T-helper 9 cell (primary cell): ENCODE measurements at places on chromosomes 1 and 21.

GRCh38 chr1:215543191-215543606, 23.9 kb upstream of the KCTD3 start:
- DNase-seq, result no peak

GRCh38 chr1:3244927-3245315, 175.9 kb downstream of the PRDM16 start:
- no peak for DNase-seq

DNA sequence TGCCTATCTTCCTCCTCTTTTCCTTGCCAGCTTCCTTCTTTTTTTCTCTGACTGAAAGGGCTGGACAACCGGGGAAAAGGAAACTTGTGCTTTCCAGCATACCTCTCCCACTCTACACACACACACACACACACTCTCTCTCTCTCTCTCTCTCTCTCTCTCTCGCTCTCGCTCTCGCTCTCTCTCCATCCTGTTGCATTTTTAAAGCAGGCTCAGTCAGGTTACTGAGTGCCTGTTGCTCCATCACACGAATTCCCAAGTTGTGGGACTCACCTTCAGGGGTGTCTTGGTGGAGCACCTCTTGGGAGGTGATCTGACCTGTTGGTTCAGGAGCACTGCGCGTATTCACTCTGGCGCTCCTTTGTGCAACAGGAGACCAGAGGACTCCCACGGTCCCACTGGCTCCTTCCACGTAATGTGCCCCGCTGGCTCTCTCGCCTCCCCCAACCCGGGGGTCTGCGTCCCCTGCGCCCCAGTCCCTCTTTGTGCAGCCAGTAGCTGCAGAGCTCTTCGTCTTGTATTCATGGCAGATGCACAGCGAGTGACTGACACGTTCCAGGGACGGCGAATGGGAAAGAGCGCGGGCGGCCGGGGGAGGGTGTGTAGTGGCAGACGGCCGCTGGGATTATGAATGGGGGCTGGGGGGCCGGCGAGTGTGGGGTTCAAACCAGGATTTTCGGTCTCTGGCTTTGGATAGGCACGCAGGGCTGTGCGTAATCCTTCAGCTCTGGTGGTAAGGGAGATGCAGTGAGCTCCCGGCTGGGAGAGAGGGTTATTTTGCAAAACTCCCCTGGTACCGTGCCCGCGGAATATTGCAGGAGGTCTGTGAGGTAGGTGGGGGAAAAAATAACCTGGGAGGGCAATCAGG, 660 bp upstream of the PDE4B start:
- no peak for DNase-seq

DNA sequence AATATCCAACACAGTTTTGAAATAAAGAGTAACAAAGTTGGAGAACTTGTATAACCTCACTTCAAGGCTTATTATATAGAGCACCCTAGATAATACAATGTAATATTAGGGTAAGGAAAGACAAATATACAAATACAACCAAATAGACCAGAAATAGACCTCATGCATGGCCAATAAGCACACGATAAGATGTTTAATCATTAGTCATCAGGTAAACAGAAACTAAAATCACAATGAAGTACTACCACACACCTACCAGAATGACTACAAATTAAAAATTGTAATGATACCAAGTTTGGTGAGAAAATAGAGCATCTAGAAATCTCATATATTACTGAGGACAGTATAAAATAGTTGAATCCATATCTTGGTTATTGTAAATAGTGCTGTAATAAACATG, 20.3 kb upstream of the CTTNBP2NL start:
- DNase-seq, result no peak

DNA sequence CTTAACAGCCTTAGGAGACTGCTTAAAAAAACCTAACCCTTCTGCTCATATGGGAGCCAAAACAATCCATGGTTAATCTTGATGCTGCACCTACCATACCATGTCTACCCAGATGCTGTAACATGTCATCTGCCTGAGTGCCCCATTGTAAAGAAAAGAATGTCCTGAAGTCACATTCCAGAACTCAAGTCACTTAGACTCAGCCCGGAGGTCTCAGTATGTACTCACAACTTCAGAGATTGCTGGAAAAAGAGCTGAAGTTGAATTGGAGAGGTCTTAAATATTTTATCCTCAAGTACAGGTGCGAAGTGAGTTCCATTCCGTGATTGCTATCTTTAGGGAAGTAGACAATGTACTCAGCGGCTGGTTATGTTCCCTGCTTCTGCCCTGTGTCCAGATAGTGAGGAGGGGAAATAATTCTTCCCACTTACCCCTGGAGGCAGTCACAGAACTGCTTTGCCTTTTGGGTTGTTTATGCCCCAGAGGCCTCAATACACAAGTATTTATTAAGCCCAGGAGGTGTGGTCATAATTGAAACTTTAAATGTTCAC, 57.5 kb upstream of the HOOK1 start:
- no peak for DNase-seq

DNA sequence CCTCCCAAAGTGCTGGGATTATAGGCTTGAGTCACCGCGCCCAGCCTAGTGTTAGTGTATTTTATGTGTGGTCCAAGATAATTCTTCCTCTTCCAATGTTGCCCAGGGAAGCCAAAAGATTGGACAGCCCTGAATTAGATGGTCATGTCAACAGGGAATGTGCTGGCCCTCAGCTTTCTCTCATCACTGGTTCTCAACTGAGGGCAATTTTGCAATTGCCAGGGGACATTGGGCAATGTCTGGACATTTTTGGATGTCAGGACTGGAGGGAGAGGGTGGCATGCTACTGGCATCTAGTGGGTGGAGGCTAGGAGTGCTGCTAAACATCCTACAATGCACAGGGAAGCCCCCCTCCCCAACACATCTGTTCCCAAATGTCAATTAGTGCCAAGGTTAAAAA, 95.0 kb downstream of the LAMC2 start:
- no peak for DNase-seq

DNA sequence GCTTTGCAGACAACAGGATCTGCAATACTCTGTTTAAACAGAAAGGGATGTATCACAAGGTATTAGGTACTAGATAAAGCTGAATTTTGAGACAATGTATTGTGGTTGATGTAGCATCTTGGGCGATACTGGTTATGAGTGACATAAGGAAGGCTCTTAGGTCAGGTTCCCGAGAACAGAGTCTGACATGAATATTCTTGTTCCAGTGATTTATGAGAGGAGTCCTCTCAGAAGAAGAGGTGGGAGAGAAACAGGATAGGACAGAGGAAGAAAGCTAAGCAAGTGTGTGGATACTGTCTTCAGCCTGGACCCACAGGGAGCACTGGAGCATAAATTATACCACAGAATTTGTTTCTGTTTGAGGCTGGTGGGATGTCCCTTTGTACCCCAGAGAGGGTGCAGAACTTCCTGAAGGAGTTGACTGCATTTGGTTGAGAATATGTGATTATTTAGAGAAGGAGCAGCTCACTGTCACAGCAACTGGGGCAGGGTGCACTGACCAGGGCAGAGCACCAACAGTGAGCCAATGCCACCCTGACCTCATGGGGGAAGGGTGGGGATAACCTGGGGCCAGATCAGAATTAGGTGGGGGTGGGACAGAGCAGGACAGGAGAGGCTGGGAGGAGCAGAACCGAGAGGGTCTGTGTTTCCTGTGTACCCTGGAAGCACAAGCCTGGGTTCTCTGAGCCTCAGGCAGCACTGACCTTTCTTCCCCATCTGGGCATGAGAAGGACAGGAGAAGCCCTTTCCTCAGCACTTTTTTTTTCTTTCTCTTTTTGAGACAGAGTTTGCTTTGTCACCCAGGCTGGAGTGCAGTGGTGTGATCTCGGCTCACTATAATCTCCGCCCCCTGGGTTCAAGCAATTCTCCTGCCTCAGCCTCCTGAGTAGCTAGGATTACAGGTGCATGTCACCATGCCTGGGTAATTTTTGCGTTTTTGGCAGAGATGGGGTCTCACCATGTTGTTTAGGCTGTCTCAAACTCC, 36.3 kb upstream of the SLC6A9 start:
- DNase-seq, result no peak

DNA sequence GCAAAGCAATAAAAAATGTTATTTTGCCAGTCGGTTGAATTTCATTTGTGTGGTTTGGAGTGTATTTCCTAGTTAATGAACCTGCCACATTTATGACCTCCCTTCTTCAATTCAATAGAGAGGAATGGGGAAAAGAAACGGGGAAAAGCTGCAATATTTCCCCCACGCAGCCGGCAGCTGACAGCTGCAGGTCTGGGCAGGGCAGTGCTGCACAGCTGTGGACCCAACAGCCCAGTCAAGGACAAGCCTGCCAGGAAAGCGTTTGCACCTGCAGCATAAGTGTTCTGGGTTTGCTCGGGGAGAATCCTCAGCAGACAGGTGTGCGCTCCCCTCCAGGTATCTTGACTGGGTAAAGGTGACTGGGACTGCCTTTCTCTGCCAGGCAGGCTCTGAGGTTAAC, 53.4 kb downstream of the FBXO2 start:
- DNase-seq, result no peak

- DNase-seq, result no peak
Observed at GRCh38 chr1:36135330-36135667, 10.3 kb upstream of the COL8A2 start.

DNA sequence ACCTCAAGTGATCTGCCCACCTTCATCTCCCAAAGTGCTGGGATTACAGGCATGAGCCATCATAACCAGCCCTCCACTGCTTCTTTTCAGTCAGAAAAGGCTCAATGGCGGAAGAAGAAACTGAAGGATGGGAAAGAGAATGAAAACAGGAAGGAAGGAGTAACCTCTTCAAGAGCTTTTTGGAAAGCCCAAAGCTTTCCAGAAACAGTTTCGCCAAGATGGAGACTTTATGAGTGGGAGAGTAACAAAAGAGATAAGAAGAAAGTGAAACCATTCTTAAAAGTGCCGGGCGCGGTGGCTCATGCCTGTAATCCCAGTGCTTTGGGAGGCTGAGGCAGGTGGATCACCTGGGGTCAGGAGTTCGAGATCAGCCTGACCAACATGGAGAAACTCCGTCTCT, 62.7 kb upstream of the NBL1 start:
- DNase-seq, result no peak

GRCh38 chr1:224539971-224540370, 76.1 kb upstream of the CNIH3 start:
- DNase-seq, result no peak

DNA sequence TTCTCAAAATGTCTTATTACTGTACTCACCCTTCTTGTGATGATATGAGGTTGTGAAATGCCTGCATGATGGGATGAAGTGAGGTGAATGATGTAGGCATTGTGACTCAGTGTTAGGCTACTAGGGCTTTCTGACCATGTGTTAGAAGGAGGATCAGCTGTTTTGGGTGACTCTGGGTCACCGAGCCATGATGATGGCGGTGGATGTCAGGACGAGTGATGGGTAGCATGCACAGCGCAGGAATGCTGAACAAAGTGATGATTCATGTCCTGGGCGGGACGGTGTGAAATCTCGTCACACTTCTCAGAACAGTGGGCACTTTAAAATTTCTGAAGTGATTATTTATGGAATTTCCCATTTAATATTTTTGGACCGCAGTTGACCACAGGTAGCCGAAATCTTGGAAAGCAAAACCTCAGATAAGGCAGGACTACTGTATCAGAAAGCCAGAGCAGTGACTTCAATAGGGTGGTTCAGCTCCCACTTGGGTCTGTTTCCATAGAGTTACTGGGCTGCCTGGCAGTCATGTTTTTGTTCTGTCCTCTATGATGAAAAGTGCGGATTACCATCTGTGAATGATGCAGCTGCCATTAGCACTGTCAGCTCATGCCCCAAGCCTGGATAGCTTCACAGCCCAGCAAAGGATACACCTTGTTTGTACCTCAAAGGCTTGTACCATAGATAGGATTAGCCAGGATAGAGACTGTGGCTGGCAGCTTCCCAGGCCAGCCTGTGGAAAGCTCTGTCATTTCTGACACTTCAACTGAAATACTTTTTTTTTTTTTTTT, 26.6 kb downstream of the IL6R start:
- DNase-seq, result no peak

DNA sequence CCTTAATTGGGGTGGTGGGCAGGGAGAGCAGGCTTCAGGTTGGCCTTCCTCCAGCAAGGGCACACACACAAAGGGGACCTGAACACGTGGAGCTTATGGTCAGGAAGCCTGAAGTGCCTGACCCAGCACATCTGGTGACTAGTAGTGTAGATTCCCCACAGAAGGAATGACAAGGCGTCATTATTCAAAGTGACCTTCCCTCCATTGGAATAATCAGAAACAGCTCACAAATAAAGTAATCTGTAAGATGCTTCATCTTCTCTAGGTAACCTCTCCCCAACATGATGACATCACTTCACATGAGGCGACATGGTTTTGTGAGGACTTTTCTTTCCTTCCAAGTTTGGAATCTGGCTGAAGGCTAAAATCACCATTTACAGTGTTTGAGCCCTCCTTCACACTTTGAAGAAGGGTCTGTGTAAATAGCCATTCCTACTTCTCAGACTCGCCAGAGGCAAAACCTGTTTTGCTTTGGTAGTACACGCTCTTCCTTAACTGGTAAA, 32.8 kb upstream of the ERG start:
- DNase-seq, result no peak

GRCh38 chr1:1374589-1374928, 448 bp downstream of the AURKAIP1 start:
- DNase-seq, result no peak

DNA sequence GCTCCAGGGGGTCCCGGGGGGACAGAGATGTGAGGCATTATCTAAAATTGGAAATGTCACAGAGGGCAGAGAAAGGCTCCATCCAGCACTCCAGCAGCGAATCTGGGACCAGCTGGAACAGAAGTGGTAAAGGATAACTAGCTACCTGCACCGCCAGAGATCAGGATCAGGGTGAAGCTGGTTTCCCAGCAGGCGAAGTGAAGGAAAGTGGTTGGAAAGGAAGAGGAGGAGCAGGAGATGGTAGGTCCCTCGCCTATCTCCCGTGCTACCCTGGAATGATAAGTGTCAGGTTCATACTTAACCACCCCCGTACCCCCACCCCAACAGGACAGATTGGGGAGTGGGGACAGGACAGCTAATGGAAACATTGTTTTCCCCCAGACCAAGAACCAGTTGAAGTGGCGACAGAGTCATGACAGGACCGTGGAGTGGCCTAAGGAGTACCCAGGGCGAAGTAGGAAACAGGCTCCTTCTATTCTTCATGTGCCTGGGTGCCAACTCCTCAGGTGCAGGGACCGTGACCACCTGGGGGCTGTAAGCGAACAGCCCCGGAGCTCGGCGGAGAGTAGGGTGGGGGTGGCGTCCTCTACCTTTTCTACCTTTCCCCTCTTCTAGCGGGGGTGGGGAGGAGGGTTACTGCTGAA, 717 bp downstream of the B4GALT3 start:
- DNase-seq, result no peak

DNA sequence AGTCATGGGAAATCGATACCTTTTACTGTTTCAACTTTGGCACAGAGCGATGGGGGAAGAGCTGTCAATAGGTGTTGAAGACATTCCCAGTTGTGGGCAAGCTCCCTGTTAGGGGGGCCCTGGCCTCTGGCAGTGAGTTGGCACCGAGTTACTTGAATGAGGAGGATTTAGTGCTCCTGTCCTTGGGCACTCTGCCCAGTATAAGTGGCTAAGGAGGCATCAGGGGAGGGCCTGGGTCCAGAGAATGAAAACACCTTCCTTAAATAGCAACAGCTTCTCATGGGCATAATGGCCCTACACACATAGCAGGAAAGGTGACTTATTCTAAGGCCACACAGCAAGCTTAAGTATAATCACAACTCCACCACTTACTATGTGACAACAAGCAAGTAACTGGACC, 664.4 kb downstream of the PTPRU start:
- DNase-seq, result no peak

- DNase-seq, result no peak
Observed at GRCh38 chr1:183222909-183223308, 36.8 kb downstream of the LAMC2 start.

- no peak for DNase-seq
Observed at GRCh38 chr21:46093668-46094400, 4.1 kb upstream of the COL6A2 start.

GRCh38 chr1:117001254-117001927, at the start of gene CD101:
TSS of gene CD101 (plus strand) at chr1:117001760. CDS start at chr1:117001818, 58 bp downstream.
- no peak for DNase-seq
